ENCODE measurements at places on chromosomes 4 and X.

GRCh38 chrX:115642895-115643530 is 82.0 kb downstream of the PLS3 start:
- DNase-seq = peak; percentile 70

DNA sequence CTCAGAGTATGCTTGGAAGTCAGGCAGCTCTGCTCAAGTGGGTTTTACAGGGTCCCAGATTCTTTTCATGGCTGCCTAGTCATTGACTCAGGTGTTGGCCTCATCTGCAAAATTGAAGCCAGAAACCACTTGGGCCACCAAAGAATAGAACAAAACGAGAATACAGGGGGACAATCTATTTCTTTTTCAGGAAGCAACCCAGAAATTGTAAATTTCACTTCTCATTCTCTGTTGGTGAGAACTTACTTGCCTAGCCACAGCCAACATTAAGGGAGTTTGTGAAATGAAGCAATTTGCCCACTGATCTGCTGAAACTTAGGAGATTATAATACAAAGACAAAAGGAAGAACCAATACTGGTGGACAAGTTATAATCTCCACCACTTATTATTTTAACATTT is 8.6 kb upstream of the TKTL2 start:
- DNase-seq = peak; percentile 82

DNA sequence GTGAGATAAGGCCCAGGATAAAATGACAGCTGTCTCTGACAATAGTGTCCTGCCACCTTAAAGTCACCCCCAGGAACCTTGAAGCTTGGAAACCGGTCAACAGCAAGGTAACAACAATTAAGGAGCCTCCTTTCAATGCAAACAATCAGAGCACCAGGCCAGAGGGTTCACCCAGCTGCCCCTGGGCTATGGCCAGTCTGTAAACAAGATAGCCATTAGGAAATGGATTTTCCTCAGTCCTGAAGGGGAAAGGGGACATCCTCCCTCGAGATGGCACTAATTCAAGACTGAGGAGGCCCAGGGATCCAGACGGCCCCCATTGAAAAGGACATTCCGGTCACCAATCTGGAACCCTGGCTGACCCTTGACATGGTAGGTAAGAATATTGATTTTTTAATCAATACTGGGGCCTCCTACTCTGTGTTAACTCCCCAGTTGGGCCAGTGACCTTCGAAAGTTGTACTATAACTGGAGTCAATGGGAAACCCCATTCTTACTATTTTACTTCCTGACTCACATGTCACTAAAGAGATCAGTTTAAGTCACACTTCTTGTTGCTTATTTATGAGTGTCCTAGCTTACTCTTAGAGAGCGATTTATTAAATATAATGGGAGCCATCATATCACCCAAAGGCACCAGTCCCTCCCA is 61.7 kb upstream of the CT45A1 start:
- DNase-seq = no peak

DNA sequence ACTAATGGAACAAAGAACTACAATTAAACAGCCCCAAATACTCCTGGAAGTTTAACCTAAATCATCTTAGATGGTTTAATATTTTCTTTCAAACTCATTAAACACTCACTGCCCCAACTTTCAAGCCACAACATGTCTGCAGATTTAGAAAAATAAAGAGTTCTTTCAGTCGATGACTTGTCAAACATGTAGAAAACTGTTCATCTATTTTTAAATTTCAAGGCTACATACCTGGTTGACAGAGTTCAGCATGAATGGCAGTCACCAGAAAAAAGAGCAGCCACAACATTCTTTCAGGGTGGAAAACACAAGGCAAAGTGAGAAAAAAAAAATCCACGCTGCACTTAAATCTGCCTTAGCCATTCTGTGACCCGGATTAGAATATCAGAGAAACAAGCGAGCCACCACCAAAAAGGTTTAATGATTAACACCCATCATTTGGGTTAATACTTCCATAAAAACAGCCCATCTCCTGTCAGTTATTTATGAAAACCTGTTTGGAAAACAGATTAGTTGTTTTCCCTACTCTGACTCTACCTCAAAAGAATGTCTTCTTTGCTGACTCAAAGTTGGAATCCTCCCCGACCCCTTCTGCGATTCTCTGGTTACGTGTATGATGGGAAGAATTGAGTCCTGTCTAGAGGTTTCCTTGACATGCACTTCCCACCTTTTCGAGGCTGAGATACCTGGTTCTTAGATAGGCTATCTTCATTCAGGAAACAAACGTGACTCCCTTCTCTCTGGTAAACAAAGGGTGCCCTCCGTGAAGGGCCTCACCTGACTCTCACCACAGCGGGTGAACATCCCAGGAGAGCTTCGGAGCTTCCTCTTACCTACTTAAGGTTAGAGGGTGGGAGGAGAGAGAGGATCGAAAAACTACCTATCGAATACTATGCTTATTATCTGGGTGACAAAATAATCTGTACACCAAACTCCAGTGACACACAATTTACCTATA is at the start of gene CLTRN:
Gene CLTRN, minus strand, starts transcription at position 319 of the 958 bp plus-strand sequence. Its CDS starts 30 bp downstream, at position 289.
- no peak for DNase-seq

- DNase-seq = no peak
These were observed 38.3 kb downstream of the ARHGEF9 start for GRCh38 chrX:63746715-63747114.

- no peak for DNase-seq
These were observed 277.1 kb upstream of the DIAPH2 start for GRCh38 chrX:96407501-96407900.

GRCh38 chr4:107837776-107838618 is 13.3 kb downstream of the SGMS2 start:
- DNase-seq = peak; percentile 94

GRCh38 chrX:318068-318738 is 393 bp downstream of the GTPBP6 start:
- DNase-seq = peak; percentile 99

- no peak for DNase-seq
These were observed 180.3 kb upstream of the TENM3 start for GRCh38 chr4:182062936-182063335.

DNA sequence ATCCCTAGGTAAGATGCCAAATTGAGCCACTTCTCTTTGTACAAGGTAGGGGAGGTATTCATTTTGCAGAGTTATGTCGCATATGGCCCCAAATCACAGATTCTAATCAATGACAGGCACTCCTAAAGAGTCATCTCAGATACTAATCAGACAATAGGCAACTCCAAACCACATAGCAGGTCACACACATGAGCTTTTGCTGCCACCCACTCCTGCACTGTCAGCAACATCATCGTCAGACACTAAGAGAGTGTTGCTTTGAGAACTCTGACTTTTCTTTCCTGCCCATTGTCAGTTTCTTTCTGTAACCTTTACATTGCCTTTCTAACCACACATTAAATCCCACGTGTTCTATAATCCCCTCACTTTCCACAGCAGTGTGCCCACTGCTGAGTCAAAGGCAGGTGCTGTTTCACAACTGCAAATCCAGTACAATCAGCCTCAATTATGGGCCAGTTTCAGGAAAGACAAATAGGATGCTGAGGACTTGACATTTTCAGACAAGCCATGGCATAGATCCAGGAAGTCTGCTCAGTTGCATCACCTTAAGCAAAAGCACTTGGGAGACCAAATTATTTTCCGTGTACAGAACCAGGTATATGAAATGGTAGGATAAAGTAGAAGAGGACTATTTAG is 23.5 kb downstream of the TMEM31 start:
- no peak for DNase-seq

- peak; percentile 13 for DNase-seq
These were observed 60.3 kb upstream of the HSD17B10 start for GRCh38 chrX:53494436-53494835.

- DNase-seq = no peak
These were observed 480.9 kb downstream of the PCDH11X start for GRCh38 chrX:92260102-92260501.

DNA sequence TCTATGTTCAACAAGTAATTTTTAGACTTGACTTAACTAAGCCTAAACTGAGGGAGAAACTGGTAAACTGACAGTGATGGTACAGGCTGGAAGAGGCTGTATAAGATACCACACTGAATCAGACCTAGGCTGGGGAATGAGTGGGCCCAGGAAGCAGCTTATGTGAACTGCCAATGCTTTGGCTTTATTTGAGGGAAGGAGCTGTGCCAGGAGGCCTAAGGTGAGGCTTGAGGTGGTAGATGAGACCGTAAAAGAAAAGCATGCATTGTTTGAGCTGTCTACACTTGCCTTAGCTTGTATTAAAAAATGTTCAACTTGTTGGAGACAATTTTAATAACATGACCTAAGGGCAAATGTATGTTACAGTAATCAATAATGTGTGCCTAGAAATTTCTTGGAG is 96.2 kb downstream of the RS1 start:
- DNase-seq = no peak

DNA sequence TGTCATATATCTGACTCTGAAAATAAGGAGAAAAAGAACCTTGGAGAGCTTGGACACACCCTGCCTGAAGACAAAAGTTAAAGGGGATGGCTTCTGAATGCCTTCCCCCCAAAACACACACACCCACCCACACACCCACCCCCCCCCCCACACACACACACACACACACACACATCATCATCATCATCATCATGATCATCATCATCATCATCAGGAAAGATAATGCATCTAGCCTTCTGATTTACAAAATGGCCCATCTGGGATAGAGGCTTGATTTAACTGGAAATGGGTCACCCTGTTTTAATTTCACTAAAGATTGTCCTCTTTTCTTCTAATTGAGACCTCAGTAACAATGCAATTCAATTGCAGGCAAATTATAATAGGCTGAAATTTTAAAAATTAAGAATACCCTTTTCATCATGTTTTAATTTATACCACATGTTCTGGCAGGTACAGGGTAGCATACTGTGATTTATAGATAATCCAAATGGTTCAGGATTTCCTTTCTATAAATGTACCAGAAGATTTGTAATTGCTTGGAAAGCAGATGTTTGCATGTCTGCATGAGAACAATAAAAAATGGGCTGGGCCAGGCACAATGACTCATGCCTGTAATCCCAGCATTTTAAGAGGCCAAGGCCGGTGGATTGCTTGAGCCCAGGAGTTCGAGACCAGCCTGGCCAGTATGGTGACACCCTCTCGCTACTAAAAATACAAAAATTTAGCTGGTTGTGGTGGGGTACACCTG is 56.5 kb downstream of the TRIM2 start:
- DNase-seq = no peak
